ENCODE measurements at places on chromosomes 2 and 18.

- DNase-seq: no peak
Measured at GRCh38 chr18:53789376-53790247, 434.9 kb downstream of the MBD2 start.

GRCh38 chr18:63314062-63314790, 5.3 kb downstream of the BCL2 start:
- no peak for DNase-seq

DNA sequence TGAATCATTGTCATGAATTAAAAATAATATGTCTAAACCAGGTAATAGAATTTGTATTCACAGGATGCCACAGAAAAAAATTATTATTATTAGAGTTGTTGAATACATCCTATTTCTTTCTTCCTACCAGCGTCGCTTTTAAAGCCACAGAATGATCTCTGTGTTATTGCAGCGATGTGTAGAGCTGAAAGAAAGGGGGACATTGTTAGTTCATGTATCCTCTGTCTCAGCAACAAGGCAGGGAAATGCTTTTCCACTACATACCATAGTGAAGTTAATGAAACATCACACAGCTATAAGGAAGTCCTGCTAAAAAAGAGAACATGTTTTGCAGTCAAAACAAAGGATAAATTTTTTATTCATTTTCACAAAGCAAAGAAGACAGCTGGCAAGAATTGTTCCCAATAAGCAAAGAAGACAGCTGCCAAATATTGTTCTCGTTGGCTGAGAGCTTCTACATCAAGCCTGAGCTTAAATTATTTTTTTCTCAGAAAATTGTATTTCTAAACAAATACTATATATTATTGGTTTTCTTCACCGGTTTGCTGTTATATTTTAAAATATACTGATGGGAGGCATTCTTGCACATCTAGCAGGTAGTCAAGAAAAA, 1234.4 kb downstream of the SUCLG1 start:
- DNase-seq: no peak

- DNase-seq: no peak
Measured at GRCh38 chr18:51165296-51165695, 32.2 kb downstream of the MEX3C start.

DNA sequence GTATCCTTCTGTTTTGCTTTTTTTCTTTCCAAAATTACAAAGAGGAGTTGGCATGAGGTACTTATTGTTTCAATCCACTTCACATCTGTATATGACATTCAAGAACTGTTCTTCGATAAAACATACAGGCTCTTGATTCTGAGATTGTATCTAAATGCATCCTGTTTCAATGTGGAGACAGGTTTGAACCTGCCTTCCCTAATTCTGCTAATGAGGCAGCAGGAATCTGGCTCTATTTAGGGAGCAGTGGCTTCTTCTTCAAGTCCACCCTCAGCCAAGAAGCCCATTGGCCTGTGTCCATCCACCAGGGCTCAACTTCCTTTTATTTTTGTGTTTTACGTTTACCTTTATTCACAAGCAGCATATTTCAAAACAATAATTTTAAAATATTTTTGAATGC, 84.8 kb upstream of the PIK3C3 start:
- no peak for DNase-seq

DNA sequence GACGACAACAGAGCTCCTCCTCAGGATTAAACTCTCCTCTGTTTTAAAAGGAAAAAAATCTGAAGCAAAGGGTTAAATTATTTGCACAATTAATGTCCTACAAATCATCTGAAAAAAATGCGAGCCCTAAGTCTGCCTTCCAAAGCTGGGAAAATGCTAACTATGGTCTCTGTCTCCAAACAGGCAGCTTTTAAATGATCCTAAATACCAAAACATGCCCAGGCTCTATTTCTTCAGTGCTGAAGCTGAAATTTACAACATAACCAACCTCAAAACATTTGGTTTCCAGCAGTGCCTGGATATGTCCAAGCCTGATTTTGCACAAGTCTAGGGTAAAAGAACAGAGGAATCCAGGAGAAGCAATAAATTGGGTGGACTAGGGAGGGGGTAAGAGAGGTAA, 57.2 kb downstream of the LBH start:
- no peak for DNase-seq

- no peak for DNase-seq
Measured at GRCh38 chr2:9613291-9613690, 17.5 kb downstream of the YWHAQ start.

DNA sequence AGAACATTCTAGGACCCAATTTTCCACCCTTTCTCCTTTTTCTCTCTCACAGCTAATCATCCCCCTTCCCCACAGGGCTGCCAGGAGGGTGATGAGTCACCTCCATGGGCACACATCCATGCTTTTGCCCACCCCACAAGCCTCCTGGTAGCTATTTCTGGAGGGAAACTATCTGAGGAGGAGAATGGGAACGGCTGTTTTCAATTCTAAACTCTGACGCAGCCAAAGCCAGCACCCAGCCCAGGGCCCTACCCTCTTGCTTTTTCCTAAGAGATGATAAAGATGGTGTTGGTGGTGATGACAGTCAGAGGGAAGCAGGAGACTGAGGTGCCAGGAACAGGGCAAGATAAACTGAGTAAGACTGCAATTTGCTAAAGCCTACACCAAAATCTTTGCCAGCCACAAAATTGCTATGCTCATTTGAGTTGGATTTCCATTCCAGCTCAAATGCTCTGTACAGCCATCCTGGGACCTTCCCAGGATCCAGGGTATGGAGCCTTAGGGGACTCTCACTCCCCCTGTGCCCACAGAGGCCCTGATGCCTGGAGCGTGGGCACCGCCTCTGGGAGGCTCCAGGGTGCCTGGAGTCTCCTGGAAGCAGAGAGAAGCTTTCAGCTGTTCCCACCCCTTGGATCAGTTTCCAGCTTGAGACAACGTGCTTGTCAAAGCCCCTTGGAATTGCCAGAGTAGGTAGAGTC, 62.0 kb upstream of the FZD7 start:
- DNase-seq: no peak

DNA sequence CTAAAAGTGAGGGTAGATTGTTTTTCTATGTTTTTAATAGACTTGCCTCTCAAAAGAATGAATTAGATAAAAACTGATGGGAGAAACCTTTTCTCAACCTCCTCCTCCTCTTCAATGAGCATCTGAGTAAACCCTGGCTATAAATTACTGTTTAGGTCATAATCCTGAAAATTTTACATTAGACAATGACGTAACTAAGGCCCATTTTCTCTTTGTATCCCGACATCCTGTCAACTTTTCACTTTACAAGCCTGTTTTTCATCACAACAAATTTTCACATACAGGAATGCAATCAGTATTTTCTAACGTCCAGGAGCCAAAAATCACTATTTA, 1.3 kb downstream of the SPIRE1 start:
- no peak for DNase-seq

- DNase-seq: no peak
Measured at GRCh38 chr2:135916207-135916606, 40.0 kb upstream of the MCM6 start.

GRCh38 chr2:240202586-240202985, 62.1 kb upstream of the OTOS start:
- no peak for DNase-seq

DNA sequence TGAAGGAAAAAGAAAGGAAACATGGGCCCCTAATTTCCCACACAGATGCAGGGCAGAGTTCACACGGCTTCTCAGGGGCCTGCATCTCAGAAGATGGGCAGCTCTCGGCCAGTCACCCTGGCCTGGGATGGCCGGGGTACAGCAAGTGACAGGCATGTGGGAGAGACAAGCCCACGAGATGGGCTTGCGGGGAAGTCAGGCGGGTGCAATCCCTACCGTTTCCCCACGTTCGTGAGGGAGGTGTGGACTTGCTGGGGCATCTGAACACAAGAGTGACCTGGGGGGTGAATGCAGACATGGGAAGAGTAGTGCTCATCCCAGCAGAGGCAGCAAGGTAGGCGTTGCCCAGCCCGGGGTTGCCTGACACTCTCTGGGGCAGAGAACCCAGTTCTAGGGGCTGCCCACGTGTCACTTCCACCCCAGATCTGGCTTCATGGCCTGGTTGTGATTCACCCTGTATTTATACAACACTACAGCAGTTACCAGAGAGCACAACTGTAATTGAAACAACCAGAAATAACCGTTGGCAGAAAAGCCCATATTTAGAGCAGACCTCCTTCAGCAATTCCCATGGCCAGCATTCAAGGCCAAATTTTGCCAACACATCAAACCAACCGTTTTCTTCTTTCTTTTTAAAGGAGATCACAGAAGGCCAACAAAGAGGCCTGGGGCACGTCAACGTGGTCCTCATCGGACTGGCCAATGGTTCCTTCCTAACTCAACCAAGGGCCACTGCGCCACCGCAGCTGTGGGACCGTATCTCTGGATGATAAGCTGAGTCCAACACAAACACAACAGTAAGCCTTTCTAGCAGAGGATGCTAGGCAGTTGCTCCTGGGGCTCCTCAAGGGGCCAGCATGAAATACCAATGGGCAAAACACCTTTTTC, 58.4 kb downstream of the PARD6G start:
- DNase-seq: no peak

GRCh38 chr18:43180814-43181213, 65.3 kb upstream of the RIT2 start:
- DNase-seq: no peak

DNA sequence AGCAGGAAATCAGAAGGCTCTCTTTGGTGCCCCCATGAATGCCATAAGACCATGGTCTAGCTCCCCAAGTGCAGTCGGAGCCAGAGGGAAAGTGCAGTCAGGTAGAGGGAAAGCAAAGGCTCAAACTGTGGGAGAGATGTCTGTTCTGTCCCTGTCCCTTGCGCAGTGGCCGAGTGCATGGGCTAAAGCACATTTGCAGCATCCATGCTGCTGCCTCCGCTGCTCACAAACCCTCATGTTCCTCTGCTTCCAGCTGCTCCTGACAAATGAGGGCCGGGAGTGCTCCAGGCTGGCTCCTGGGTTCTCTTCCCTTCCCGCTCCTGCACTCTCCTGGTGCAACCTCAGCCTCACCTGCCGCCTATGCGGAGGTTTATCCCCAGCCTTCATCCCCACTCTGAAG, 34.2 kb downstream of the SCTR start:
- no peak for DNase-seq

Measured in activated CD8-positive, alpha-beta memory T cell treated with anti-CD3 and anti-CD28 coated beads, Interleukin-2, amount 50 U/mL, for 4 hours (primary cell).